ENCODE measurements at places on chromosomes 16 and 17. TPM values are rescaled to one million over a fixed set of nuclear protein-coding genes. Genes with fewer than 3 reads are reported as not detected.

DNA sequence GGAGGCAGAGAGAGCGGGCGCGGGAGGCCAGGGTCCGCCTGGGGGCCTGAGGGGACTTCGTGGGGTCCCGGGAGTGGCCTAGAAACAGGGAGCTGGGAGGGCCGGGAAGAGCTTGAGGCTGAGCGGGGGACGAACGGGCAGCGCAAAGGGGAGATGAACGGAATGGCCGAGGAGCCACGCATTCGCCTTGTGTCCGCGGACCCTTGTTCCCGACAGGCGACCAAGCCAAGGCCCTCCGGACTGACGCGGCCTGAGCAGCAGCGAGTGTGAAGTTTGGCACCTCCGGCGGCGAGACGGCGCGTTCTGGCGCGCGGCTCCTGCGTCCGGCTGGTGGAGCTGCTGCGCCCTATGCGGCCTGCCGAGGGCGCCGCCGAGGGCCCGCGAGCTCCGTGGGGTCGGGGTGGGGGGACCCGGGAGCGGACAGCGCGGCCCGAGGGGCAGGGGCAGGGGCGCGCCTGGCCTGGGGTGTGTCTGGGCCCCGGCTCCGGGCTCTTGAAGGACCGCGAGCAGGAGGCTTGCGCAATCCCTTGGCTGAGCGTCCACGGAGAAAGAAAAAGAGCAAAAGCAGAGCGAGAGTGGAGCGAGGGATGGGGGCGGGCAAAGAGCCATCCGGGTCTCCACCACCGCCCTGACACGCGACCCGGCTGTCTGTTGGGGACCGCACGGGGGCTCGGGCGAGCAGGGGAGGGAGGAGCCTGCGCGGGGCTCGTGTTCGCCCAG lies 1.2 kb upstream of the CBX4 start:
- peak; percentile 70 for DNase-seq

DNA sequence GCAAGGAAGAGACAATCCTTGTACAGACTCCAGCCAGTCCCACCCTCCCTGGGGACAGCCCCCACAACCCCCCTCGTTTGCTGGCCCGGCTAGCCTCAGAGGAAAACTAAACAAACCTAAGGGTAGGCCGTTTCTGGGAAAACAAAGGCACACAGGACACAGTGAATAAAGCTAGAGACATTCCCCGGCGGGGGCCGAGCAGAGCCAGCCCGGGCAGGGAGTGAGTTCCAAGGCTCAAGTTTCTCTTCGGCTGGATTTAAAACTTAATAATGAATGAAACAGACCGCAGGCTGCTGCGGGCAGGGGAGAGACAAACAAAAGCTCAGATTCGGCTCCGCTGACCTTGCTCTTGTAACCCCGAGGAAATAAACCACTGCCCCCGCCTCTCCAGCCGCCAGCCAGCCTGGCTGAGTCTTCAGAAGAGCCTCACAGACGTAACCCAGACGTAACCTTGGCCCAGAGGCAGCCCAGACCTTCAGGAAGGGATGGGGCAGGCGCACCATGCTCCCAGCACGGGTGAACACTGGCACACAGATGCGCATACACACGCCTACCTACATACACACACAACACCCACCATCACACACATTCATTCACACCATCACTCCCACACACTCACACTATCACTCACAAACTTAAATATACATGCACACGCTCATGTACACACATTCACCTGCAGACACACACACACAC lies 216.0 kb downstream of the ZNF423 start:
- peak; percentile 49 for DNase-seq

DNA sequence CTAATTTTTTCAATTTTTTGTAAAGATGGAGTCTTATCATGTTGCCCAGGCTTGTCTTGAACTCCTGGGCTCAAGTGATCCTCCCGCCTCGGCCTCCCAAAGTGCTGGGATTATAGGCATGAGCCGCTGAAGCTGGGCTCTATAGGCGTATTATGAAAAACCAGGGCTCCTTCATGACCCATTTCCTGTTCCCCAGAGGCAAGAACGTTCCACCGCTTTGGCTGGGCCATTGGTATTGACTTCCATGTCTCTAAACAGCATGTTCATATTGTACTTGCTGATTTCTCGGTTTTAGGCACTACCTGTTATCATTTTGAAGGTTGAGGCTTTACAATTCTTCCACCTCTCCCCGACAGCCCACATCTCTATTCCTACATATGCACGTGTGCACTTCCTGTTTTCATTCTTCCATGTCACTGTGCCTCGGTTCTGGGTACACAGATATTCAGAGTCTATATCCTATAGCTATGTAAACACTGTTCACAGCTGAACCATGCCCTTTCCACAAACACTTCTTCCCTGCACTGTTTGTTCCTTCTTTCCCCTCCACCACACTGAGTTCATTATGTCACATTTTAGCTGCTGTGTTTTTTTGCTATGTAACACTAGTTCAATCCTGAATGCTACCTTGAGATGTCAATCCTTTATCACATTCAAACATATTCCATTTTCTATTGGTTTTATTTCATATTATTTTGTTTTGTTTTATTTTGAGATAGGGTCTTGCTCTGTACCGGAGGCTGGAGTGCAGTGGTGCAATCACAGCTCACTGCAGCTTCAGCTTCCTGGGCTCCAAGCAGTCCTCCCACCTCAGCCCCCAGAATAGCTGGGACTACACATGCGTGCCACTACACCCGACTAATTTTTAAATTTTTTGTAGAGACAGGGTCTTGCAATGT lies 16.8 kb upstream of the MAPK3 start:
- DNase-seq: no peak

IGSF6 gene
- 6.5 TPM for polyA plus RNA-seq

SLC52A1 gene
- 0.24 TPM for polyA plus RNA-seq

CCL16 gene
- polyA plus RNA-seq: 0.75 TPM
